ENCODE measurements at places on chromosomes 6 and 20. TPM values are rescaled to one million over a fixed set of nuclear protein-coding genes. Genes with fewer than 3 reads are reported as not detected.

NR2E1 gene
- total RNA-seq = not detected

DPPA5 gene
- not detected for total RNA-seq

RTF2 gene
- 98.8 TPM for total RNA-seq

FOXF2 gene
- total RNA-seq = 17.2 TPM

OGFRL1 gene
- total RNA-seq = 24.0 TPM

TSHZ2 gene
- 8.8 TPM for total RNA-seq

TFAP2C gene
- 5.7 TPM for total RNA-seq

CST2 gene
- 0.28 TPM for total RNA-seq

RNF182 gene
- total RNA-seq = 2.1 TPM

MLN gene
- not detected for total RNA-seq

PRSS16 gene
- 18.0 TPM for total RNA-seq

SNX9 gene
- total RNA-seq = 22.7 TPM
